GM23338 (cell line): ENCODE measurements at places on chromosomes 4 and X. TPM values are rescaled to one million over a fixed set of nuclear protein-coding genes. Genes with fewer than 3 reads are reported as not detected.

The SSX2B gene
- total RNA-seq, result 0.17 TPM in 1 of 2 replicates, not detected in the other

The XK gene
- total RNA-seq, result 1.5 and 2.1 TPM in 2 replicates

The TSPAN7 gene
- 5.9 and 7.2 TPM in 2 replicates for total RNA-seq

The SLC6A14 gene
- total RNA-seq, result not detected in 2 replicates

The BEND2 gene
- total RNA-seq, result not detected in 2 replicates

The MCF2 gene
- 0.39 and 1.1 TPM in 2 replicates for total RNA-seq

The LDB2 gene
- 80.1 and 89.1 TPM in 2 replicates for total RNA-seq

The ARHGAP36 gene
- 0.21 TPM in 1 of 2 replicates, not detected in the other for total RNA-seq

The MAGEA8 gene
- not detected in 2 replicates for total RNA-seq

The ZNF182 gene
- total RNA-seq, result 7.1 TPM in 2 replicates

The TRMT2B gene
- 18.6 and 25.9 TPM in 2 replicates for total RNA-seq

The JADE3 gene
- 14.1 and 15.3 TPM in 2 replicates for total RNA-seq

The ERAS gene
- 1.3 TPM in 1 of 2 replicates, not detected in the other for total RNA-seq

The MAGEC3 gene
- total RNA-seq, result not detected in 2 replicates

The ARX gene
- total RNA-seq, result not detected in 2 replicates

The PAGE4 gene
- total RNA-seq, result not detected in 2 replicates

The LAMTOR3 gene
- 36.7 and 40.8 TPM in 2 replicates for total RNA-seq

The TMEM35A gene
- 4.4 and 5.8 TPM in 2 replicates for total RNA-seq

The BMPR1B gene
- 1.0 and 1.6 TPM in 2 replicates for total RNA-seq

The S100P gene
- 0.43 TPM in 1 of 2 replicates, not detected in the other for total RNA-seq

The KLHL13 gene
- 10.8 and 10.9 TPM in 2 replicates for total RNA-seq

The MID1 gene
- total RNA-seq, result 37.6 and 39.3 TPM in 2 replicates

The ZXDA gene
- total RNA-seq, result 4.6 and 5.7 TPM in 2 replicates

The CC2D2A gene
- 9.4 and 15.8 TPM in 2 replicates for total RNA-seq

The SPANXA2 gene
- total RNA-seq, result 0.45 TPM in 1 of 2 replicates, not detected in the other
